ENCODE measurements at places on chromosomes 2 and 18.

DNA sequence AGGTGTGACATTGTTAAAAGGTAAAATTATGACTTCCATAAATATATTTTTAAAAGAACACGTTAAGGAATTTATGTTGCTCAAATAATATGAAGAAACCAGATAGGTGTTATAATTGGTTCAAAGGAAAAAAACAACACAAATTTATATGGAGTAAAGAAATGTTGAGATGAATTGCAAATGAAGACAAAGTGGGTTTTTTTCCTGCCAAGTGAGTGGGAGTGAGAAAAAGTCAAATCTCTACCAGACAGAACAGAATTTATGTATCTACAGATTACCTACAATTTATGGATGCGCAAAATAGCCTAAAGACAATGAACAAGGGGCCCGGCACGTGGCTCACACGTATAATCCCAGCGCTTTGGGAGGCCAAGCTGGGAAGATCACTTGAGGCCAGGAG lies 159.7 kb upstream of the SLC1A4 start:
- DNase-seq: no peak

GRCh38 chr2:112939425-112939824 lies 28.5 kb downstream of the IL37 start:
- DNase-seq: no peak

DNA sequence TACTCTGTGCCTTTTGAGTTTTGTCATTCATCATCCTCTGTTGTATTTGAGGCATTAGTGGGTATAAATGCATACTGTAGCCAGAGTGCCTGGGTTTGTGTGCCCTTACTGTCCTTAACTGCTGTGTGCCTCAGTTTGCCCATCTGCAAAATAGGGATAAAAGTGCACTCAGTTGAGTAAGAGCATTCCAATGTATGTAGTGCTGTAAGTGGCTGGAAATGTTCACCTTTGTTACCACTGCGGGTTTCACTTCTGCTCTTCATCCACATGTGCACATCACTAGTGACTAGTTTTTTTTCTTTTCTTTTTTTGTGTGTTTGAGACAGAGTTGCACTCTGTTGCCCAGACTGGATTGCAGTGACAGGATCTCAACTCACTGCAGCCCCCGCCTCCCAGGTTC lies 39.9 kb downstream of the PLEKHB2 start:
- no peak for DNase-seq

DNA sequence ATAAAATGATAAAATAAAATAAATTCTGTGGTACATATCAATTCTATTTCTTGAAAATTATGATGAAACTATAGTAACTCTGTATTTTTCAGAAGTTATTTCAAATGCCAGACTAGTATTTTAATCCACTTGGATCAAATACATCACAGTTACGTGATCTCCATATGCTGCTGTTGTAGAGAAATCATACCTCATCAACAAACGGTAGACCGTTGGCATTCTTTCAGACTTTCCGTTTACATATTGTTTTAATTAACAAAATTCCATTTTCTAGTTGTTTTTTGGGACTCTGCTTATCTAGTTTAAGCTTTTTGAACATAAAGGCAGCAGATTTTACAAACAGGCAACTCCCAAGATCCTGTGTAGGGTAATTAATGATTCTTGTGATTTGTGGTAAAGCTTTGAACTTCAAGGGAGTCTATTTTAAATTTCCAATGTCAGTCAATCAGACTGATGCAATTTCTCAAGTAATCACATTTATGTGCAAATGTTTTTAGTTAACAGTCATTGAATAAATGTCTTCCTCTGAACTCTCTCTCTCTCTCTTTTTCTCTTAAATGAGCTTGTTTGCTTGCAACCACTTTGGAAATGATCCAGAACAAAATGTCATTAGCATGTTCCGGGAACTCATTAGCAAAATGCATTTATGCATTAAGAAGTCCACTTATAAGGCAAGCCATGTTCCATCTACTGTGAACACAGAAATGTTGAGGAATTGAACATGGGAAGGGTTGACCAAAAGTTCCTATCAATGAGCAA lies 31.8 kb downstream of the NYAP2 start:
- DNase-seq: no peak

GRCh38 chr2:64482765-64483504 lies 29.0 kb downstream of the LGALSL start:
- peak; percentile 46 for DNase-seq
